ENCODE measurements at places on chromosomes 13 and 19.

DNA sequence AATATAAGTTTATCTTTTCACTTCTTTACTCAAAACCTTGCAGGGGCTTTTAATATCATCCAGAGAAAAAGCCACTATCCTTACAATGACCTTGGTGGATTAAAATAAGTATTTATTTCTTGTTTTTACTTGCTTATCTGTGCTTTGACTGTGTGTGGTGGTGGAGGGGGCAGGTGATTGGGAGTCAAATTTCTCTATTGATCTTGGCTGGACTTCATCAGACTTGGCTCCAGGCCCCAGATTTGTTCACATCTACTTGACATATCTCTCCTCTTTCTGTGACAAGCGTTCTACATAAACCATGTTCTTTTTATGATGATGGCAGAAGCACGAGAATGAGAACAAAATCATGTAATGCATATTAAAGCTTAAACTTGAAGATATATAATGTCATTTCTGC is 670.8 kb downstream of the PCDH17 start:
- no peak for DNase-seq

DNA sequence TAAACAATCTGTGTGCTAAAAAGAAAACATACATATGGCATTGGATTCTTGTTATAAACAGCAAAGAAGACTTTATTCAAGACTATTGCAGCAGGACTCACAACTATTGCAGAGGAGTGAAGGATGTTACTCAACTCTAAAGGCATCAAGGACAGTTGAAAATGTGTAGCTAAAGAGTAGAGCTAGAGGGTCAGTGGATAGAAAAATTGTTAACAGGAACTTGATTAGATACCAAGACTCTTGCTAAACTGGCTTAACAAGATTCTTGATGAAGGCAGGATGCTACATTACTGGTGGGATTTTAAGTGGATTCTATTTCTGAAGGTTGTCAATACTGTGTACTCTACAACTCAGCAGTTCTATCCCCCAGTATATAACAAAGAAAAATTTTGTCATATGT is 1183.3 kb downstream of the SLITRK1 start:
- no peak for DNase-seq

DNA sequence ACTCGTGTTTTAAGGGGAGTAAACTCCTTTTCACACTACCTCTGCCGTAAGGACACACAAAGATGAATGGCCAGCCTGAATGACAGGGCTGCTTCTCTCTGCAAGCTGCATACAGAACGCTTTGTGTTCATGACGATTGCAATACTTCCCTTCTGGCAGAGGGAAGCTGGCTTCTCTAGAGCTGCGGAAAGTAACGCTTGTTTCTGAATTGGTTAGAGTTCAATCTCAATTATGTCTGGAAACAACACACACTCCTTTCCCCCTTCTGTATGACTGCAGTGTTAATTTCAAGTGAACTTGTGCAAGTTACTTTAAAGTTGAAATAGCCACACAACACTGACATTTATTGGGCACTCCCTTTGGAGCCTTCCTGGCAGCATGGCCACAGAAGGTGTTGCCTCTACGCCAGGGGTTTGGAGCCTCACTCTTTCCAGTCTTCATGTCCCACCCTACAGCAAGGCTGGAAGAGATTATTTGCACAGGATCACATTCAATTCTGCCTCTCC is 242.6 kb downstream of the NDFIP2 start:
- DNase-seq: no peak

- DNase-seq: no peak
Measured at GRCh38 chr13:29853131-29853530, 2.7 kb upstream of the UBL3 start.

DNA sequence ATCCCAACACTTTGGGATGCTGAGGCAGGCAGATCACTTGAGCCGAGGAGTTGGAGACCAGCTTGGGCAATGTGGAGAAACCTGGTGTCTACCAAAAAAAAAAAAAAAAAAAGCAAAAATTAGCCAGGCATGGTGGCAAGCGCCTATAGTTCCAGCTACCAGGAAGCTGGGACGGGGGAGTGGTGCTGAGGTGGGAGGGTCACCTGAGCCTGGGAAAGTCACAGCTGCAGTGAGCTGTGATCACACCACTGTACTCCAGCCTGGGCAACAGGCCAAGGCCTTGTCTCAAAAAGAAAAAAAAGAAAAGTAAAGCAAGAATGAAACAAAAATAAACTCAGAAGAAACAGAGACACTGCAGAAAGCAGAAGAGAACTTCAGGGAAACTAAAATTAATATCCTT is 31.6 kb downstream of the MTRF1 start:
- no peak for DNase-seq

DNA sequence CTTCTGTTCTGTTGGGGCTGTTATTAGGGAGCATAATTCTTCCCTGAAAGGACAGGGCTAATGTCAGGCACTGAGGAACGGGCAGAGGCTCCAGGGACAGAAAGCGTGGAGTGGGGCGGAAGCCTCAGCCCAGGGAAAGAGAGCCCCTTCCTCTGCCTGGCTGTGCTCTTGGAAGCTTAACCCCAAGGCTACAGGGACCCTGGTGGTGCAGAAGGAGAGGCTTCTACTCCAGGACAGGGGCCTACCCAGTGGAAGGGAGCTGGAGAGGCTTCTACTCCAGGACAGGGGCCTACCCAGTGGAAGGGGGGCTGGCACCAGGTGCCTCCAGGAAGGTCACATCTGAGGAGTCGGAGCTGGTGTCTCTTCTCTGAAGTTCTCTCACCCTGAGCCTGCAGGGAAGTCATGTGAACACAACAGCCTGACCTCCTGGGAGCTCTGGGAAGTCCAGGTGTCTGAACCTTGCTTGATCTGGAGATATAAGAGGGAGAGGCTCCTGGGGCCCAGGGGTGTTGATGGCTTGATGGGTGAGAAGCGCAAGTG is 159.5 kb upstream of the SOX1 start:
- DNase-seq: no peak

DNA sequence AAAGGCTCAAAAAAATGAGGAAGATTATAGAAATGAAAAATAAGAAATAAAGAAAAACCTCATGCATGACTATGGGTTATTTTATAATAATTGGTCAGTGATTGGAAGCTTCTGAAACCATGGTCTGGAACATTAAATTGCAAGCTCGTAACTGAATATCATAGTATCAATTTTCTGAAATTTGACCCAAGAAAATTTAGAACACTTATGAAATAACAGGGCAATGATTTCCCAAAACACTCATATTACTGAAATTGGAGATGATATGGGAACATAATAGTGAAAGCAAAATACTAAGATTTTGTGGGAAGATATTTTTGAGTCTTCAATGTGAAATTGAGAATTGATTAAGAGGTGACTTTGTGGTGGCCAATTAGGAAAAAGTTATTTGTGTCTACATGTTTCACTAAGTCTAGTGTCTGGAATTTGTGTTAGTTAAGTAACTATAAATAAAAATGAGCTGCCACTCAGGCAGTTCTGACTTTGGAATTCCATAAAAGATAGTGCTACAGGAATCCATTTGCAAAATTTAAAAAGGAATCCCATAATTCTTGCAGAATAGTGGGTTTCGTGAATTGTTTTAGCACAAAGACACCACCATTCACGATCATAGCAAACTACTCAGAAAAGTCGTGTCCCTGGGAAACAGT is 603.0 kb downstream of the LMO7 start:
- DNase-seq: no peak

DNA sequence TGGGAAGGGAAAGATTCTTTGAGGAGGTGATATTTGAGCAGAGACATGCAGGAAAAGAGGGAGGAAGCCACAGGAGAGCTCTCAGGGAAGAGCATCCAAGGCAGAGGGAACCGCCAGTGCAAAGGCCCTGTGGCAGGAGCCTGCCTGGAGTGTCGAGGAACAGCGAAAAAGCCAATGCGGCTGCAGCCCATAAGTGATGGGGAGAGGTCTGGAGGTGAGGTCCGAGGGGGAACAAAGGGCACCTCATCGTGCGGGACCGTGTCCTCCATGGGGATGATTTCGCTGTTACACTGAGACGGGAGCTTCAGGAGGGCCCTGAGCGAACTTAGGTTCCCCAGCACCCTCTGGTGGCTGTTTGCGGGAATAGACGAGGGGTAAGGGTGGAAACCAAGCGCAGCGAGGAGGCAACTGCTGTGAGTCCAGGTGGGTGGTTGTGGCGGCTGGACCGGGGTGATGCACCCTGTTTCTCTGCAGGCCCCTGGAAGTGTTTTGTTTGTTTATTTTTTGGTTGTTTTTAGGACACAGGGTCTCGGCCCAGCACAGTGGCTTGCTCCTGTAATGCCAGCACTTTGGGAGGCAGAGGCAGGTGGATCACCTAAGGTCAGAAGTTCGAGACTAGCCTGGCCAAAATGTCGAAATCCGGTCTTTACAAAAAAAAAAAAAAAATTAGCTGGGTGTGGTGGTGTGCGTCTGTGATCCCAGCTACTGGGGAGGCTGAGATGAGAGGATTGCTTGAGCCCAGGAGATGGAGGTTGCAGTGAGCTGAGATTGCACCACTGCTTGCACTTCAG is 5.9 kb upstream of the EHD2 start:
- DNase-seq: peak; percentile 25

- no peak for DNase-seq
Measured at GRCh38 chr13:102191951-102192502, 209.8 kb downstream of the FGF14 start.

DNA sequence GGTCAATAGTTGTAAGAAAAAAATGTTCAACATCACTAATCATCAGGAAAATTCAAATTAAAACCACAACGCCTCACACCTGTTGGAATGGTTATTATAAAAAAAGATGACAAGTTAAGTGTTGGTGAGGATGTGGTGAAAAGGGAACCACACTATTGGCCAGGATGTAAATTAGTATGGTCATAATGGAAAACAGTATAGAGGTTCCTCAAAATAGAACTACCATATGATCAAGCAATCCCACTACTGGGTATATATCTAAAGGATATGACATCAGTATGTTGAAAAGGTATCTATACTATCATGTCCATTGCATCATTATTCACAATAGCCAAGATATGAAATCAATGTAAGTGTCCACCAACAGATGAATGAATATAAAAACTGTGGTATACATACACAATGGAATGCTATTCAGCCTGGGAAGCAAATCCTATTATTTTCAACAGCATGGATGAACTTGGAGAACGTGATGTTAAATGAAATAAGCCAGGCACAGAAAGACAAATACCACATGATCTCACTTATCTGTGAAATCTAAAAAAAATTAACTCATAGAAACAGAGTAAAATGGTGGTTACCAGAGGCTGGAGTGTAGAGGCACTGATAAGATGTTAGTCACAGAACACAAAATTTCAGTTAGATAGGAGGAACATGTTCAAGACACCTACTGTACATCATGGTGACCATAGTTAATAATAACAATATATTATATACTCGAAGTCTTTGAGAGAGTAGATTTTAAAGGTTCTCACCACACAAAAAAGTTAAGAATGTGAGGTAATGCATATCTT is 56.6 kb downstream of the TBC1D4 start:
- DNase-seq: no peak
